ENCODE measurements at places on chromosomes 4 and X. TPM values are rescaled to one million over a fixed set of nuclear protein-coding genes. Genes with fewer than 3 reads are reported as not detected.

DNA sequence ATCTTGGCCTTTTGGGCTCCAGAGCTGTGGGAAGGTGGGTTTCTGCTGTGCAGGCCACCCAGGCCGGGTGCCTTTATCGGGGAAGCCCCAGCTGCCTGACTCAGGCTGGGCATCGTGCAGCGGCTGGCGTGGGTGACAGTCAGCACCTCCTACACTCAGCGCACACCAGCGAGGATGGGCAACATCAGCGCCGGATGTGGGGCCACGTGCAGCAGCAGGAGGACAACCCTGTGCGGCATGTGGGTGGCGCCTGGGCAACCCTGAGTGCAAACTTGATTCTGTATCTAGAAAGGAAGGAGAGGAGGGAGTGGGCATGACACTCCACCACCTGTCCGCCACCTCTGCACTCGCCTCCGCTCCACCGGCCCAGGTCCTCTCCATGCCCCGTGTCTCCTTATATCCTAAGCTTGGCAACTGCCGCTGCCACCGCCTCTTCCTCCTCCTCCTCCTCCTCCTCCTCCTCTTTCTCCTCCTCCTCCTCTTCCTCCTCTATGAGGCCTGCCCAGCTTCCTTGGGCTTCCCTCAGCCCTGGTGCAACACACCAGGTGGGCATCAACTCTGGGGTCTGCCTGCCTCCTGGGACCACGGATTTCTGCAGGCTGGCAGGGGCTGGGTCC lies 107.4 kb upstream of the AFAP1 start:
- peaks cover 5% of the 10 kb centered on the region for H3K27me3 ChIP-seq
- H3K4me3 ChIP-seq: no peak overlapping the region
- DNase-seq: peak; percentile 37
- peaks cover 3% of the 10 kb centered on the region for H3K4me1 ChIP-seq
- no peaks in the 10 kb centered on the region for H3K36me3 ChIP-seq

Gene UGT8
- total RNA-seq: 0.74 TPM

DNA sequence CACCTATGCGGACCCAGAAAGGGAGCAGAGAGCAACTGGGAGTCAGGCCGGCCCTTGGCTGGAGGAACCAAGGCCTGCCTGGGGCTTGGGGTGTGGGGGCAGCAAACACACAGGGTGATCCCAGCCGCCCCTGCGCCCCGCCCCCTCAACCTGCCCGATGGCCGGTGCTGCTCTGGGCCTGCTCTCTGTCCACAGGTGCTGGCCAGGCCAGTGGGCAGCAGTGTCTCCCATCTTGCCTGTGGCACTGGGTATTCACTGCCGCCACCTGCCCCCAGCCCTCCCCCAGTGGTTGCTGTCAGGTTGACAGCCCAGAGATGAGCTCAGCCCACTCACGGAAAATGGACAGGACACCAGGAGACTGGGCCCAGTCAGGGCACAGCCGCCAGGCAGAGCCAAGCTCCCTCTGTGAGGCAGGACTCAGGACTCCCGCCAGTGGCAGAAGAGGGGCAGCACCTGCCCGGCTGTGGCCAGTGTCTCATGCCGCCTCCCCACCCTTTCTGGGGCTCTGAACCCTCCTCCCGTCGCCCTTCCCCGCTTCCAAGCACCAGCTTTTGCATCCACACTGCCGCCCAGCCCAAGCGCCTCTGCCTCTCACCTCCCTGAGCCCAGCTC lies 4.7 kb downstream of the NKX1-1 start:
- H3K4me3 ChIP-seq: no peak overlapping the region
- H3K27me3 ChIP-seq: peaks cover 19% of the 10 kb centered on the region
- no peak for DNase-seq

DNA sequence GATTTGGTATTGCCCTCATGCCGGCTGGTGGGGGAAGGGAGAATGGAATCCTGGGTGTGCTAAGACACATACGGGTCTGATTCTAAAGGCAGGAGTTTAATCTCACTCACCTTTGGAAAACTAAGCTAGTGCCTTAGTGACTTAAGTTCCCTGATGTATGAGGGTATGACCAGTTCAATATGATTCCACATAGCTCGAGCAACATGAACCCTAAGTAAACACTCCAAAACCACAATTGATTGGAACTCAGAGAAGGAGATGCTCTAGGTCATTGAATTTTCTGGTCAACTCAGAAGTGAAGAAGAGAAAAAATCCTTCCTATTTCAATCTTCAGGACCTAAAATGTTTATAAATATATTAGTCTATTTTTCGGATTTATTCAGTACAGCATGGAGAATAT lies 420.1 kb upstream of the INTU start:
- no peaks in the 10 kb centered on the region for H3K27me3 ChIP-seq
- no peaks in the 10 kb centered on the region for H3K36me3 ChIP-seq
- H3K4me3 ChIP-seq: no peak overlapping the region
- DNase-seq: no peak
- H3K27ac ChIP-seq: no peak overlapping the region

GRCh38 chrX:38221391-38221929 lies 789 bp upstream of the SRPX start:
- H3K4me1 ChIP-seq: peaks cover 3% of the 10 kb centered on the region
- no peaks in the 10 kb centered on the region for H3K36me3 ChIP-seq
- peak overlapping the region; percentile 66 for H3K4me3 ChIP-seq
- no peak overlapping the region for H3K27ac ChIP-seq
- no peak for DNase-seq

Gene TMEM271
- not detected for total RNA-seq

DNA sequence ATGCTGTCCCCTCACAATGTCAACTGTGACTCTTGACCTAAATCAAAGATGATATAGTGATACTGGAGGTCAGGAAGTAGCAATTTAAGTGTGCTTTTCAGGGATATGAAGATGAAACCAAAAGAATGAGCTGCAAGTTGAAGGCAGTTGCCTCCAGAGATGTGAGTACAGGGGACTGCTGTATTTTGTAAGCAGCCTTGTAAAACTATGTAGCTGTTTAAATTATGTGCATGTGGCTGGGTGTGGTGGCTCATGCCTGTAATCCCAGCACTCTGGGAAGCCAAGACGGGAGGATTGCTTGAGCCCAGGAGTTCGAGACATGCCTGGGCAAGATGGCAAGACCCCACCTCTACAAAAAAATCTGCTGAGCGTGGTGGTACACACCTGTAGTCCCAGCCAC lies 15.1 kb upstream of the TNIP2 start:
- H3K4me3 ChIP-seq: no peak overlapping the region
- H3K27ac ChIP-seq: no peak overlapping the region
- H3K4me1 ChIP-seq: peaks cover 11% of the 10 kb centered on the region
- H3K36me3 ChIP-seq: peaks cover 17% of the 10 kb centered on the region
- DNase-seq: no peak
- H3K27me3 ChIP-seq: no peaks in the 10 kb centered on the region

DNA sequence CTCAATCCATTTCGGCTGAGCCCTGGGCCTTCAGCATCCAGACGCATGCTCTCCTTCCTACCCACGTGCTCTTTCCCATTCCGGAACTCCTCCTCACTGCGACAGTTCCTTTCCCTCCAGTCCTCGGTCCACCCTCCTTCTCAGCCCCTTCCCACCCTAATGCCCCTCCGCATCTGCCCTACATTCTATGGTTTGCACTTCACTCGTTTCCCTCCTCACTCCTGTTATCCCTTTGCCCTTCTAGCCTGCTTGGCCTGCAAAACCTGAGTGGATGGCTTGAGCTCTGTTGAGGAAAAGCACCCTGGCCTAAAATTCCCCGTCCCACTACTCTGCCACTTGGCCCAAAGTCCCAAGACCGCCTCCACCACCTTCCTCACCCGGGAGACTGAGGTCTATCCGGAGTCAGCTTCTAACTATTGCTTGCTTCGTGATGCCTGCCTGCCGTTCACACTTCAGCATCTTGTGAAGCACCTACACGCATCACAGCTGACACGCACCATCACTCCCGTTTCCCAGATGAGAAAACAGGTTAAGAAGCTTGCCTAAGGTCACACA lies 38.6 kb downstream of the MAP7D3 start:
- H3K27ac ChIP-seq: no peak overlapping the region
- no peak overlapping the region for H3K4me3 ChIP-seq
- no peaks in the 10 kb centered on the region for H3K36me3 ChIP-seq
- peaks cover 7% of the 10 kb centered on the region for H3K27me3 ChIP-seq
- H3K4me1 ChIP-seq: no peaks in the 10 kb centered on the region
- no peak for DNase-seq

DNA sequence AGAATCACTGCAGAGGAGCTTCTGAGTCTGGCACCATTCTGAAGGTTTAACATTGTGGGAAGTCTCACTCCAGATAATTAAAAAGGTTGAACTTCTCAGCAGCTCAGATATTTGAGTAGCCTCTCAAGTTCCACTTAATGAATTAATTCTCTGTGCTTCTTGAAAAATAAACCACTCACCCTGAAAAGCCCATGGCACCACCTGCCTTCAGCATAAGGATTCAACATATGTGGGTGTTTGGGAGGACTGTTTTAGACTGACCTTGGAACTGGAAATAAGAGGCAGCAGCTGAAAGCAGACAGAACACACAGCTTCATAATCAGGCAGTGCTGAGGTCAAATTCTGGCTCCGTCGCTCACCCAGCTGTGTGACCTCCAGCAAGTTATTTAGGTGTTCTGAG lies 100.6 kb downstream of the KCNIP4 start:
- no peaks in the 10 kb centered on the region for H3K27me3 ChIP-seq
- H3K4me1 ChIP-seq: no peaks in the 10 kb centered on the region
- no peak for DNase-seq
- no peak overlapping the region for H3K27ac ChIP-seq
- H3K4me3 ChIP-seq: no peak overlapping the region

DNA sequence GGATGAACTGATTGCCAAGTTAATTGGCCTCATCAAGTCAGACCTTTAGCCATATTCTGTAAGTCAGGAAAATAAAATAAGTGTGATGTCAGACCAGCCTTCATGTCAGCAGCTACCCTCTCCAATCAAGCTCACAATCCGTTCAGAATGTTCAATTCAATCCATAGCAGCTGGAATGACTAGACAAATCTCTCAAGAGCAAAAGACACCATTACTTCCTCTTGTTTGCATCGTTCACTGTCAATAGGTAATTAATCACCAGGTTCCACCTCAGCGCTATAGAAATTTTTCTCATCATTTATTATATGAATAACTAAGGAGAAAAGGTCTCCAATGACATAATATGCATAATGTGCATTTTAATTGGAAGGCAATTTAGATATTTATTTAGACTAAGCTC lies 321.0 kb upstream of the GRIA3 start:
- H3K27ac ChIP-seq: no peak overlapping the region
- H3K27me3 ChIP-seq: no peaks in the 10 kb centered on the region
- no peaks in the 10 kb centered on the region for H3K36me3 ChIP-seq

Gene CTAG2
- total RNA-seq: not detected

Gene NR3C2
- 8.0 TPM for total RNA-seq

GRCh38 chrX:153924149-153924861 lies 1.8 kb downstream of the ARHGAP4 start:
- peak overlapping the region; percentile 90 for H3K4me3 ChIP-seq
- peaks cover 5% of the 10 kb centered on the region for H3K36me3 ChIP-seq
- H3K27ac ChIP-seq: peak overlapping the region; percentile 82
- peaks cover 60% of the 10 kb centered on the region for H3K4me1 ChIP-seq
- peak; percentile 36 for DNase-seq

DNA sequence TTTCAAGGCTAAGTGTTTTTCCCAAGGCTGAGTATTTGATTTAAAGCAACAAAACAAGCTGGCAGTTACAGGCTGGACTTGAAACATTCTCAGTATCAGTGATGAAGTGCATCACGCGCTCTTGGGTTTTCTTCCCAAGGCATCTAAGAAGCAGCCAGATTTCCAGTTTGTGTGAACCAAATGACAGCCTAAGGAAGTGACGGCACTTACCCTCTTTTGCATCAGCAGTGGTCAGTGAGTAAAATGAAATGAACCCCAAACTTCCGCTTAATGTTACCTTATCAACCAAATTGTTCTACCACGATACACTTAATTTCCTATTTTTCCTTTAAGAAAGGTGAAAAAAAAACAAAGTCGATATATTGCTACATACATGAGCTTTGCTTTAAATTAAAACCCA lies 15.8 kb upstream of the GYPE start:
- no peak overlapping the region for H3K27ac ChIP-seq
- peak; percentile 1 for DNase-seq
- H3K4me1 ChIP-seq: peaks cover 6% of the 10 kb centered on the region

- no peaks in the 10 kb centered on the region for H3K4me1 ChIP-seq
- H3K27ac ChIP-seq: no peak overlapping the region
- no peaks in the 10 kb centered on the region for H3K36me3 ChIP-seq
- DNase-seq: no peak
- H3K4me3 ChIP-seq: no peak overlapping the region
Measured at GRCh38 chr4:73984736-73985527, 3.1 kb downstream of the PPBP start.

DNA sequence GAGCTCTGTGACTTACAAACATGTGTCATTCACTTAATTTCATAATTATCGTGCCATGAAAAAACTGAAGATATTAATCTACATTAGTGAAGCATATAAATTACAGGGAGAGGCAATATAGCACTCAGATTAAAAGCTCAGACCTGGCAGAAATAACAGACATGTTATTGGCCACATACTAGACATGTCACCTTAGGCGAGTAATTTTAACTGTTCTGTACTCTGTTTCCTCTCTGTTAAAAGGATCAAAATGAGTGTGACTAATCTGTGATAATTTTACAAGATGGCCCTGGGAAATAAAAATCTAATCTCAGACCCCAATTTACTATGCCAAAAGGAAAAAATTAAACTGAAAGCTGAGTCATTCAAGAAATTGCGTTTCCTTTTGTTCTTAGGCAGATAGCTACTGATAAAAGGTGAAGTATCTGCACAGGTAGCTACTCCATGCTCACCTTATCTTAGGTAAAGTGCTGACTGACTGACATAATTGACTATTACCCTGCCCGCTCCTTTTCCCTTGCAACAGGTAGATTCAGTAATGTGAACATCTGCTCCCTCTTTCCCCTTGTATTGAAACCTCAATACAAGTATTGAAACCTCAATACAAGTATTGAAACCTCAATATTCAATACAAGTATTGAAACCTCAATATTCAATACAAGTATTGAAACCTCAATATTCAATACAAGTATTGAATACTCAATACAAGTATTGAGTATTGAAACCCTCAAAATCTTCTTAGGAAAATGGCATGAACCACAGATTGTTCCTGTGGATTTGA lies 33.2 kb downstream of the RELL1 start:
- H3K4me3 ChIP-seq: no peak overlapping the region
- DNase-seq: no peak
- H3K27ac ChIP-seq: no peak overlapping the region
- H3K27me3 ChIP-seq: no peaks in the 10 kb centered on the region

GRCh38 chr4:10694151-10694827 lies 9.7 kb upstream of the CLNK start:
- H3K4me1 ChIP-seq: no peaks in the 10 kb centered on the region
- H3K4me3 ChIP-seq: no peak overlapping the region
- no peaks in the 10 kb centered on the region for H3K27me3 ChIP-seq
- no peak overlapping the region for H3K27ac ChIP-seq

Gene FMR1NB
- not detected for total RNA-seq

DNA sequence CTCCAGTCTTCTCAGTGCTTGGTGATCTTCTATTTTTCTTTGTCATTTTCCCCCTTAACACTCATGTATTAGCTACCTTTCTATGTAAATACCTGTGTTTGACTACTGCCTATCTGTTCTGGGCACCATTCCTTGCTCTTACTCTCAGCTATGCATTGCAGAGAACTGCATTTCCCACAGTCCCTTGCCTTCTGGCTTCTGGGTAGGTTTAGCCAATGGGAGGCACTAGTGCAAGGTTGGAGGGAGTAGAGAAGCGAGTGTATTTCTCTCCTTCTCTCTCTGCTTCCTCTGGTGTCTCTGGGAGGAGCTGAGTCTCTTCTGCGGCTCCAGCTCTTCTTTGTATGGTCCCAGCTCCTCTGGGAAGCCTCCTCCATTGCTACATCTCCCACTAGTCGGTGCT lies 50.5 kb downstream of the CWH43 start:
- no peak overlapping the region for H3K27ac ChIP-seq
- H3K27me3 ChIP-seq: peaks cover 3% of the 10 kb centered on the region
- peaks cover 2% of the 10 kb centered on the region for H3K36me3 ChIP-seq
- no peak overlapping the region for H3K4me3 ChIP-seq

Gene XAGE2
- total RNA-seq: not detected
